NB4 (cell line): ENCODE measurements at places on chromosomes 3 and 15.
A peak's percentile ranks its signal among the peaks of the same experiment; 100 is the strongest.

GRCh38 chr3:117691526-117691925 is 981.9 kb downstream of the TUSC7 start:
- DNase-seq, result no peak

- DNase-seq, result no peak
Measured at GRCh38 chr3:37970802-37971201, 19.8 kb upstream of the VILL start.

- DNase-seq, result no peak
Measured at GRCh38 chr15:40366457-40367370, 8.7 kb downstream of the DISP2 start.

- no peak for DNase-seq
Measured at GRCh38 chr3:18767756-18768303, 342.7 kb upstream of the SATB1 start.

- DNase-seq, result no peak
Measured at GRCh38 chr3:23791678-23792077, 14.1 kb upstream of the UBE2E1 start.

- no peak for DNase-seq
Measured at GRCh38 chr3:129375099-129375498, 53.3 kb downstream of the EFCAB12 start.

GRCh38 chr3:55069950-55070349 is 142.1 kb upstream of the LRTM1 start:
- no peak for DNase-seq

DNA sequence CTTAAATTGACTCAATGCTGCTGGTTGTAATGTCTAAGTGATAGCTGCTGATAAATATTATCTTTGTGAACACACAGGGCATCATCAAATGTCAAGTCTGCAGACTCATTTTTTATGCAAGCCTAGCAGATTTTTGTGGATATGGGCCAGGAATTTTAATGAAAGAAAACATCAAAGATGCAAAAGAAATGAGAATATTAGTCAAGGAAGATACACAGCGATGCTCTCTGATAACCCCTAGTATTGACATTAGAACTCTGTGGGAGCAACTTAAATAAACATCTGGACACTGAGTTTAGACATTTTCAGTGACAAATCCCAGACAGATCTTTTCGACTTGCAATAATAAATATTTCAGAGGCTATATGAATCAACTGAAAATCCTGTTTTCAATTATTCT is 28.3 kb downstream of the POLR2M start:
- no peak for DNase-seq

DNA sequence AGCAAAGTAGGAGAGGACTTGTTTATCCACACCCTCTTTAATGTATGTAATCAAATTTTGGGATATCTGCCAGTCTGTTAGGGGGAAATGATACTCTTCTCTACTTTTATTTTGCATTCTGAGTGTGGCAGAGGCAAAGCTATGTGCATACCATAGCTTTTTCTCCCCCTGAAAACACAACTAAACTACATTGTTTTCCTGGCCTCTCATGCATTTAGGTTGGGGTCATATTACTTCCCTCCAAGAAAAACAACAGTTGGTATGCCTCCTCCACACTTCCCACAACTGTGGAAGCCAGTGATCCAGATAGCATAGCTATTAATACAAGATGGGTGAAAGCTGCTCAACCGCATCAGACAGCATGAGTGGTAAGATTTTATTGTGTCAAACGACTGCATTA is 6.9 kb downstream of the RPL15 start:
- no peak for DNase-seq

GRCh38 chr3:56975567-56975966 is 84.9 kb upstream of the SPATA12 start:
- DNase-seq, result no peak

- no peak for DNase-seq
Measured at GRCh38 chr3:58999134-58999773, 50.6 kb downstream of the CFAP20DC start.

GRCh38 chr3:100833483-100833882 is 124.2 kb downstream of the TFG start:
- no peak for DNase-seq

GRCh38 chr15:54097019-54097418 is 118.8 kb downstream of the UNC13C start:
- no peak for DNase-seq

- DNase-seq, result no peak
Measured at GRCh38 chr3:126956866-126957650, 25.9 kb upstream of the PLXNA1 start.

DNA sequence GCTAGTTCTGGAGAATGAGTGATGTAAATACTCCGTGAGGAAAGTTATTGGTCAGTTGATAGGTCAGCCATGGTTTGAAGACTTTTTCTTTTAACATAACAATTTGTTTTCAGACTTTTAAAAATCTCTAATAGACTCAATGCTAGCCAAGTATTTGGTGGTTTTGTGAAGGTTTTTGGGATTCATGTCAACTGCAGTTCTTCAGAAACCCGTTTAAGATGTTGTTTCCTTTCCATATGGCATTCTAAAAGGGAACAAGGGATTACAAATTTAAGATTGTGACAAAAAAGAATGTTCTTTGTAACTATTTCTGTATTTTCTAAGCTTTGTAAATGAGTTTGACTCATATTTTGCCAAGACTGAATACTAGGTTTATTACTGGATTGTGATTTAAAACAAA is 281.7 kb upstream of the COL8A1 start:
- no peak for DNase-seq

GRCh38 chr3:117666325-117666724 is 956.7 kb downstream of the TUSC7 start:
- no peak for DNase-seq

- no peak for DNase-seq
Measured at GRCh38 chr3:112030901-112031300, 3.6 kb upstream of the TMPRSS7 start.

GRCh38 chr3:153404157-153404556 is 242.1 kb downstream of the RAP2B start:
- DNase-seq, result no peak

DNA sequence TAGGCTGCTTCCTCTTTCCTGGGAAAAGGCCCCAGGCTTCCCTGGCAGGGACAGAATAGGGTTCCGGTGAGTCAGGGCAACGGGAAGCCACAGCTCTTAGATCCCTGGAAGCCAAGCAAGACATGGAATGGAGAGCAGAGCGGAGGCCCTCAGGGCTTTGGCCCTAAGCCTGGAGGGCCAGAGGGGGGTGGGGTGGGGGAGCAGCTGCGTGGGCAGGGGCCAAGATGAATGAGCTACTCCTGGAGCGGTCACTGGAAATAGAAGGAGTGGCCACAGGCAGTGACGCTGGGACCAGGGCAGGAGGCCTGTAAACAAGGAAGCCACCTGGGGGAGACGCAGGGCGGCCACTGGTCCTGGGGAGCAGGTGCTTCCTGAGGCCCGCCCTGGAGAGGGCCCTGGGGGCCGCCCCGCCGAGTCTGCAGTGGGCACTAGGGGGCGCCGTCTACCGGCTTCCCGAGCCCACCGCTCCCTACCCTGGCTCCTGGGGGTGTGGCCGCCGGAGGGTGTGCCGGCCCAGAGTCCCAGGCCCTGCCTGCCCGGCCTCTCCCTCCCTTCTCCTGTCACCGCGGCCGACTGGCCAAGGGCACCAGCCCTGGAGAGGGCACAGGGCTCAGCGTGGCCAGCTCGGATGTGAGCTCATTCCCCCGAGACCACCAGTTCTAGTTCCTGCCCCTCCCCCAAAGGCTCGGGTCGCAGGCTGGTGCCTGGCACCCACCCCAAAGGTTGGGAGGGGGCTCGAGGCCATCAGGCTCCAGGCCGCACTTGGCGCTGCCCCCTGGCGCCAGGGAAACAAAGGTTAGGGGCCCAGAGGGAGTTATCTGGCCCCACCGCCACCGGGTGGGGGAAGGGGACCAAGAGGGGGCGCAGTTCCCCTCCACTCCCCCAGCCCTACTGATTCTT is 12.1 kb downstream of the VPS18 start:
- DNase-seq, result peak; percentile 85

DNA sequence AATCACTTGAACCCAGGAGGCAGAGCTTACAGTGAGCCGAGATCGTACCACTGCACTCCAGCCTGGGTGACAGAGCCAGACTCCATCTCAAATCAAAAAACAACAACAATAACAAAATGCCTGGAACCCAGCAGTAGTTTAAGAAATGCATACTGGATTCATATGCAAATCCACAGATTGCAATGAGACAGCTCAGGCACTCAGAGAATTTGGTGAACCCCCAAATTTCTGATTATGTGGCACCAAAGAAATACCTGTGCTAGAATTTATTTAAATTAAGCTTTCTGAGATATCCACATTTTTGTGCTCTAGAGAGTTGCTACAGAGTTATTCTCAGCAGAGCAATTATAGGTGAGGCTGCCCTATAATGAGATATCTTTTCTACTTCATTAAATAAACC is 29.7 kb downstream of the SPATA16 start:
- no peak for DNase-seq

DNA sequence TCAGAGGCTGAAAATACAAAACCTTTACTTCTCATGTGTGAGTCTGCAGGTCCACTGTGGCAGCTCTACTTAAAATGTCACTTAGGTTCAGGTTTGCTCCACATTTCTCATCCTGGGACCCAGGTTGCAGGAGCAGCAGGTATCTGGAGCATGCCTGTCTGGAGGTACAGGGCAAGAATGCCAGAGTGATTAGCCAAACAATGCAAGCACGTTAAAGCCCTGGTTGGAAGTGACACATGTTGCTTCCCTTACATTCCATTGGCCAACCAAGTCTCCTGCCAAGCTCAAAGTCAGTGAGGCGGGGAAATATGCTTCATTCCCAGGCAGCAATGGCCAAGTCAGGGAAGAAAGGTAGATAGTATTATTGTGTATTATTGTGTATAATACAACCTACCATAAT is 76.8 kb upstream of the ARL6 start:
- no peak for DNase-seq

DNA sequence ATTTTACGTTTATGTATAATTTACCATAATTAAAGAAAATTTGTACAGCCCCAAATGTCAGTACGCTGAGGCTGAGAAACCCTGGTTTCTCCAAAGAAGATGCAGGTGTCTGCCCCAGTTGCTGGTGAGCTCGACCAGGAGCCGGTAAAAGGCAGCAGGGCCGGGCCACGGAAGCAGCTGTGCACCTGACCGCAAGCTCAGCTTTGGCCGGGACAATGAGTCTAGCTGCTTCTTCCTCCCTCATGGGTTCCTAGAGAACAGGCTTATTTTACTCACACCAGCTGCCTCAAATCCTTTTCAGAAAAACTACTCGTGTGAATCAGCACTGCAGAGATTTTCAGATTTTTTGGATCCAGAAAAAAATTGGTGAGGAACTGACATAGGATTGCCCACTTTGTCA is 18.0 kb upstream of the ZXDC start:
- DNase-seq, result peak; percentile 65

DNA sequence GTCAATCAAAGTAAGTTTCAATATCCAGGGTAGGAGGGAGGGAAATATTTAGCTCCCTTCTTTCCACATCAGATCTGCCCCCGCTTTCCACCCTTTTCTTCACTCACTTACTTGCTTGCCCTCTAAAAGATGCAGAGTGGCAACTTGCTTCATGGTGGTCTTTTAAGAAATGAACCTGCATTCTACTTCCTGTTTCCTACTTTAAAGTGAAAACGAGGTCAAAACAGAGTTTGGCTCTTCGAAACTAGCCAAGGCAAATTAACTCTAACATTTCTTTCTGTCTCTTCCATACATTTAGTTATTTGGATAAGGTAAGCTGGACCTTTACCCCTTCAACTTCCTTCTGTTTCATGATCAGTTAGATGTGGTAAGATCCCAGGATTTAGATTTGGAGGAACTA is 34.2 kb upstream of the PEX5L start:
- no peak for DNase-seq

DNA sequence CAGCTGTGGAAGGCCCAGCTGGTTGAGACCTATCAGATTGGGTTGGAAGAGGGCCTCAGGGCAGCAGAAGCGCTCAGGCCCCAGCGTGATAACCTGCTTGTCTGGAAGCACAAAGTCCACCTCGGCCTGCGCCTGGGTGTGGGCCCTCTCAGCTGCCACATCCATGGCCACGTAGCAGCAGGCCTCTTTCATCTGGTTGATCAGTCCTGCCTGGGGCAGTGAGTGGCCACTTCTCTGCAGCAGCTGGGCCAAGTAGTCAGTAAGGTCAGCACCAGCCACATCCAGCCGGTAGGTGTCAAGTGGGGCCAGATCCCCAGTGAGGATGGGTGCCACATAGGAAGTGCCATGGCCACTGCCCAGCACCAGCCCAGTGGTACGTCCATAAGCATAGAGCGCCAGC is 3.9 kb upstream of the CAMKV start:
- no peak for DNase-seq

- peak; percentile 40 for DNase-seq
Measured at GRCh38 chr15:66923438-66923881, 141.9 kb upstream of the SMAD3 start.
